ENCODE measurements at places on chromosomes 3 and 15.
A peak's percentile ranks its signal among the peaks of the same experiment; 100 is the strongest.

DNA sequence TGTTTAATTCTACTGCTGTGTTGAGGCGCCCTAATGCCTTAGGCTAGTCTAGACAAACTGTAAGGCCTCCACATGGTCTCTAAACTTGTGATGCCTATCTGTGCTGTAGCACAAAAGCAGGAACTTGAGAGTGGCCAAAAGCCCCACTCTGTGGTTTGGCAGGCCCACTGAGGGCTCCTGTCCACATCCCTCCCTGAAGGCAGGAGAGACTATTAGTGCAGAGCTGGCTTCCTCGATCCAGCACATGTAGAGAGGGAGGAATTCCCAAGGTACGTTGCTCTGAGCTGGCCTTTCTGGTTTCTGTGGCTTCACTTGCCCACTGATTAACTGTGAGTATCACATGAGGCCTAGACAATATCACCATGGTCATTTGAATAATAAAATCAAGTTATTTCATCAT lies 90.6 kb downstream of the POLR2M start:
- no peak for DNase-seq

DNA sequence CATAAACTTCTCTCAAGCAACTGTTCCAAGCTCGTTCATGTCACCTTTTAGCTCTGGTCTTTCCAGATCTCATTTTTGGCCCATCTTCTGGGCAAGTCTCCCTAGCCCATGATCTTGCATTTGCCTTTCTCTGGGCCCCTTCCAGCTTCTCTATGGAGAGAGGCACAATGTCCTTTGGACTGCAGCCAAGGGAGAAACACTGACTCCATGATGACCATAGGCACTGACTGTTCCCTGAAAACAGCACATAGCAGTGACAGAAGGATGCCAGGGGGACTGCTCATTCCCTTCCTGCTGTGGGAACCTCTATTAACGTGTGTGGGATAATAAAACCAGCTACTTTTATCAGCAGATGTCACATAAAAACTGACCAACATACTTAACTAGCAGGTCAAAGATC lies 60.3 kb downstream of the STRIT1 start:
- DNase-seq, result no peak

DNA sequence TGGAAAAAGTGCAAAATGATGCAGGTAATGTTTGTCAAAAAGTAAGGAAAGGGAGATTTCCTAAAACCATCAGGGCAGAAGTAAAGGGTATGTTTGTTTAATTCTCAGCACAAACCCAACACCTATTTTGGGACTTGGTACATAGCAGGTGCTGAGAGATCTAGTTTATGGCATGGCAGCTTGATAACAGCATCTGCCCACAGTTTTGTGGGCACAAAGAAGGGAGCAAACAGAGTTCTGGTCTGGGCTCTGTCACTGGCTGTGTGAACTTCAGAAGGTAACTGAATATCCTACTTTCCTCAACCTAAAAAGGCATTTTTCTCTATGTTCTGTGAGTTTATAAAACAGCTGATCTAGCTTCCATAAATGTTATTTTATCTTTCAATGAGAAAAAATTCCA lies 141.6 kb downstream of the PLCH1 start:
- DNase-seq, result no peak

- DNase-seq, result no peak
Observed at GRCh38 chr3:128004661-128005060, 47.6 kb upstream of the SEC61A1 start.

- DNase-seq, result no peak
Observed at GRCh38 chr15:69172847-69173246, 12.4 kb downstream of the GLCE start.

GRCh38 chr3:16439848-16440708 lies 73.4 kb downstream of the RFTN1 start:
- no peak for DNase-seq

DNA sequence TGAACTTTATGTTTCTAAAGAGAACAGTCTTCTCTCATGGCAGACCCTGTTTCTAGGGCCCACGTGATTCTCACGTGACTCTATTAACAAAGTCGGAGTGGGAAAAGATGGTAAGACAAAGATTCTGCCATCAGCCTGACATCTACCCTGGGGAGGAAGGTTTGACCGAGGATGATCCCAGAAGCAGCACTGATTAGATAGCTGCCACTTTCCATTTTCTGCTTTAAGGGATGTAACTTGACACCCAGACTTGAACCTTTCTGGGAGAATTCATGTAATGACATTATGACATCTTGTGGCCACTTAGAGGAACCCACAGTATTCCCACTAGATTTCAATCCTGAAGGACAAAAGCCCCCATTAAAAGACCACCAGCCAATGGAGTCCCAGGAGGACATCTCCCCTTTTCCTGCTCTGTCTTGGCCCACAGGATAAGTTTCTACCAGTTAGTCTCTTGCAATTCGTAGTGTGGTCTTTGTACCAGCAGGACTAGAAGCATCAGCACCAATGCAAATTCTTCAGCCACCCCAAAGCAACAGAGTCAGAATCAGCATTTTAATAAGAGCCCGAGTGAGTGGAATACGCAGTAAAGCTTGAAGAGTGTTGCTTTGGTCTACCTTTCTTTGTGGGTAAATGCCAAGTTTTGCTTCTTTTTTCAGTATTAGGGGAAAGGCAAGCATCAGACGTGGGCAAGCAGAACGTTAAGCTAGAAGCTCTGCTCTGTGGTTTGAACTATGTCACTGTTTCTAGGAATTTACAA lies 480.5 kb upstream of the PROK2 start:
- DNase-seq, result no peak

DNA sequence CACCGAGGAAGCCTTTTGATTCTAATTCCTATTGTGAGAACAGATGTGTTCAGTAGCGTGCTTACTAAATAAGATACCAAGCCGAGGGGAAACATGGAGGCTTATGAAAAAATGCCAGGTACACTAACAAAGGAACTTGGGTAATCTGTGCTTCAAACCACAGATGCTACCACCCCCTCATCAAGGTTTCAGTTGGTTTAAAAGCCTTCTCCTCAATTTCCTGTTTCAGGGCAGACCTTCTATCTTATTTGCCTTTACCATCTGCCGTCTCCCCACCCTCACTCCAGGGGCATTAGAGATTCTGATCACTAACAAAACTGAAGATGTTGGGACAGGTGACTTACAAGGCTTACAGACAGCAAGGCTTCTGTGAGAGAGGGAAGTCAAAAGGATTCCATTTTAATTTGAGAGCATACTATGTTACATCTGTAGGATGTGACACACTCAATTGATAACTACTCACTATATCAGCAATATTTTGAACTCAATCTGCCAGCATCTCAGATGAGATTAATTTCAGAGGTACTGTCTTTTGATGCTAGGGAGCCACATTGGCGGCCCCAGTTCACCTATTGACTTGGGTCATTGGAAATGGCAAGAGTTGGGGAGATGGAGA lies 60.6 kb upstream of the PLCL2 start:
- no peak for DNase-seq

DNA sequence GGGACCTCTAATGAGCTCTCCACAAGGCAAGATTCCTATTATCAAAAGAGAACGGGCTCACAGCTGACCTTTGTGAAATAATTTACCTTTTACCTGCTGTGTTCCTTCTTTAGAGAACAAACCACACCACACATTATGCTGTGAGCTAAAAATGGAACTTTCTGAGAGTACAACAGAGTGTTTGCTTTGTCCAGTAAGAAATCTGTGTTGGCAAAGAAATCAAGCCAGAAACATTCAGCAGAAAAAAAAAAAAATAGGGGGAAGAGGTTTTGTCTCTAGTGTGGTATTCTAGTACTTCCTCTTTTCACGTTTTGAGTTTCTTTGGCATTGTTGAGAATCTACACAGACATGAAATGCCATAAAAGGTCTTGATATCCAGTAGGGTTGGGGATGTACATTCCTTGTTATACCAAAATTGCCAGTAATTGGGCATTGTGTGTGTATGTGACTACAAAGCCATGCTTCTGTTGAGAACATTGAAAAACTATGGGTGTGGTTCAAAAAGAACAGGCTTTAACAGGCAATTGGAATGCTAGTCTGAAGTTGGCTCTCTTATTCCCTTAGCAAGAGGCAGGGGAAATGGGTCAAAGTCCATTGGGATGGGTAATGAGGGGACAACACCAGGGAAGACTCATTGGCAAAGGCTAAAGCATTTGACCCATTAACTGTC lies 273.5 kb downstream of the NEK10 start:
- DNase-seq, result no peak

- no peak for DNase-seq
Observed at GRCh38 chr3:111715911-111716523, 120.9 kb upstream of the ZBED2 start.

GRCh38 chr3:108713009-108713516 lies 44.1 kb downstream of the RETNLB start:
- no peak for DNase-seq

GRCh38 chr15:78315686-78316282 lies 16.4 kb upstream of the SKIC8 start:
- peak; percentile 31 for DNase-seq

DNA sequence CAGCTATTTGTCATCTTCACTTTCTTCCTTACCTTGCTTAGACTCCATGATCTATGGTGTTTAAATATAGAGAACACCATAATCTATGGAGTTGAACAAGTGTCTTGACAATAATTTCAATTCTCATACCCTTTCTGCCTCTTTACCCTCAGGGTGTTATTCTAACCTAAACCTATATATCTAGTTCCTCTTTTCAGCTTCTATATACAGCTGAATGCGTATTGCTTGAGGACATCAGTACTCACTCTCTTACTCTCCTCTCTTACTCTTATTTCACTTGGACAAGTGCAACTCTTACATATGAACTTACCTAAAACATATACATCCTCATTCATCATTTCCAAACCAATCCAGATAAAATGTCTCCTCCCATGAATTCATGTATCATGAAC lies 187.1 kb downstream of the RAP2B start:
- no peak for DNase-seq

DNA sequence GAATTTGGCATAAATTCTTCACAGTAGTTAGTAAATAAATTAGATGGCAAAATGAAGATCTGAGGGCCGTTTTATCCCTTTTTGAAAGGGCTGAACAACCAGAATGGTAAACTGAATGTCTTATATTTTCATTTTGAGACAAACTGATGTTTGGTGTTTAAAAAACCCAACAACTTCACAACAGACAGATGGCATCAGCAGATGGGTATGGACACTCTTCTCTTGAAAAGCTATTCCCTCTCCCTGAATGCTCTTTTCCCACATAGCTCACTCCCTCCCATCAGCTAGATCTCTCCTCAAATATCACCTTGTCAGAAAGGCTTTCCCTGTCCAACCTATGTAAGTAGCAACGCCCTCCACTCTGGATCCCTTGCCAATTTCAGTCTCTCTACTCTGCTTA lies 33.3 kb downstream of the EMC4 start:
- DNase-seq, result no peak
